ENCODE measurements at places on chromosomes 3 and 15.

DNA sequence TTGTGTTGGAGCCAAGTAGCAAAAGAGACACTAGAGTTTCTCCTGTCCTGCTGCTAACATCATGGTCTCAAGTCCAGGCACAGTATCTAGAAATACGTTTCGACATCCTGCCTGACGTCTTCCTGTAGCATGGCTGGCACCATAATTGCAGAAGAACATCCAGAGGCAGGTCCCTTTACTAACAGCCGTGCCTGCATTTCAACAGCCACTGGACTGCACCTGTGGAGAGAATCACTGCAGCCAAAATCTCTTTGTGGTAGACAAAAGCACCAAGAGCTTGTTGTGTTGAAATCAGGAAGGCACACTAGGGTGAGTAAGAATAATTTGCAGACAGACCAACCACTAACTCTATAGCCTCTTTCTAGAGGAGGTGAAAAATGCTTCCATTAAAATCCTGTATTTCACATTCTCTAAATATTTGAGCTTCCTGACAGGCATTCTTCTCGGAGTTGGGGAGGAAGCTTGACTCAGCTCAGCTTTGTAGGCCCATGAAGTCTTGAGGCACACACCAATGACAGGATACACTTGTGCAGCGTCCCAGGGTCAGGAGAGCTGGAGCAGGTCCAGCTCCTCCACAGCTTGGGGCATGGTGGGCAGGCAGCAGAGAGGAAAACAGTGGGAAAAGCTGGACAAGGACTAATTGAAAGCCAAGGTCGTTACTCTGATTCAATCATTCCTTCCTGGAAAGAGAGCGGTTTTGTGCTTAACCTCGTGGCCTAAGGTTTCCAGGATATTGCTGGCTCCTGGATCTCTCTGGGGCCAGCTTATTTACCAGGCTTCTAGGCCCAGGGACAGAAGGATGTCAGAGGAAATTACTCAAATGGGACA is 244.9 kb downstream of the FAM43A start:
- DNase-seq: no peak

DNA sequence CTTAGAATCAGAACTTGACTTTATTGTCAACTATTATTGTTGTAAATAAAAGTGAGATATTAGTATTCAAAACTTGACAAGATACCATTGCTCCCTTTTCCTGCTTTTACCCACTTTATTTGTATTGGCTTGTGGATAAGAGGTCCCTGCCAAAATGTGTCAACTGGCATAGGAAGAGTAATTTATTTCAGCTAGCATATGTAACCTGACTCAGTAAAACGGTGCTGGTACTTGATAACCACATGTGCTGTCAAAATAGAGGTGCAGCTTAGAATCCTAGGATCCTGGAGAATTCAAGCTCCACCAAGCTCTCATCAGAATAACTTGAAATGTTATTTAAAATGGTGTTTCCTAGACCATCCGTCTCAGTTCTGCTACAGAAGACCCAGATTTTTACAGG is 90.2 kb upstream of the TGFBR2 start:
- DNase-seq: no peak

DNA sequence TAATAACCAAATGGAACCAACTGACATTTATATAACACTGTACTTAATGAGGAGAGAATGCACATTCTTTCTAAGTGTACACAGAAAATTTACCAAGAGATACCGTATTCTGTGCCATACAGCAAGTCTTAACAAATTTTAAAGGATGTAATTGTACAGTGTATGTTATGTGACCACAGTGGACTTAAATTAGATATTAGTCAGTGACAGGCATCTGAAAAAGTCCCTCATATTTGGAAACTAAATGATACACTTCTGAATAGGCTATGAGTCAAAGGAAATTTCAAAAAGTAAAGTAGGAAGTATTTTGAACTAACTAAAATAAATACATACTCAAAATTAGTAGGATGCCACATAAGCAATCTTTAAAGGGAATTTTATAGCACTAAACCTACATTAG is 59.6 kb upstream of the P3H2 start:
- DNase-seq: no peak

DNA sequence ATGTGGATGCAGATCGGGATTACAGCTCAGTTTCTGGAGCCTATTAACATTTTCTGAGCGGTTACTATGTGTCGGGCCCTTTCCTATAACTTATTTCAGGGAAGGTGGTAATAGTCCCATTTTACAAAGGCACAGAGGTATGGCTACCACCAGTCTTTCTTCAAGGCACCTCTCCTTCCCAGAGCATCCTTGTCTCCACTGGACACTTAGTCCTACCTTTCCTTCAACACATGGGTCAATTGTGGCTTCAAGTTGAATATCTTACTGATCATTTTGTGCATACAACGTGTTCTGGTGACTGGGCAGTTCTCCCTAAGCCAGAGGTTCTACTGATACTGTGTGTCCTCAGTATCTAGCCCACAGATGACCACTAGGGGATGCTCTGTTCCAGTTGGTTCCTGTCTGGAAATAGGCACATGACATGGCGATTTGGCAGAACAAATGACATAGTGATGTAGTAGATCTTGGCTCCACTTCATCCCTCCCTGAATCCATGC is 60.7 kb upstream of the CMTM8 start:
- no peak for DNase-seq

- no peak for DNase-seq
Measured at GRCh38 chr3:78506061-78506460, 1261.7 kb downstream of the ROBO1 start.

- DNase-seq: no peak
Measured at GRCh38 chr15:67135494-67135893, 70.1 kb downstream of the SMAD3 start.

- DNase-seq: no peak
Measured at GRCh38 chr3:192408007-192408646, 319.2 kb downstream of the FGF12 start.

- DNase-seq: no peak
Measured at GRCh38 chr15:71136793-71137518, 21.7 kb downstream of the THSD4 start.

DNA sequence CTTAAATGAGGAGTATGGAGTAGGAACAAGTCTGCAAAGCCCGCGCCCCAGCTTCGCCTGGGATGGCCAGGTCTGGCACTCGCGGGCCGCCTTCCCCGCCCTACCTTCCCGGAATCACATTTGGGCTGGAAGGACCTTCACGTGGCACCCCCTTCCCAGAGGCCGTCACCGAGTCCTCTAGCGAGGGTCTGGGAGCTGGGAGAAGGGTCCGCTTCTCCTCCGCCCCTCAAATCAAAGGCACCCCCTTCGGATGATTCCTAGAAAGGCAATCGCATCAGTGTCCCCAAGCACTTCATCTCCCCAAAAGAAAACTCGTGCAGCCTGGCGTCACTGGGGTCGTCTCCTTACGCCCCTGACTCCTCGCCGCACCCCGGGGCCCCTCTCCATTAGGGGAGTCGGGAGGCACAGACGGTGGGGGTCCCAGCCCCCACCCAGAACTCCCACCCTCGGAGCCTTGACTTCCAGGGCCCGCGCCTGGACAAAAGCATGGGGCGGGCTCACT is 380 bp downstream of the MYLK start:
- DNase-seq: no peak

DNA sequence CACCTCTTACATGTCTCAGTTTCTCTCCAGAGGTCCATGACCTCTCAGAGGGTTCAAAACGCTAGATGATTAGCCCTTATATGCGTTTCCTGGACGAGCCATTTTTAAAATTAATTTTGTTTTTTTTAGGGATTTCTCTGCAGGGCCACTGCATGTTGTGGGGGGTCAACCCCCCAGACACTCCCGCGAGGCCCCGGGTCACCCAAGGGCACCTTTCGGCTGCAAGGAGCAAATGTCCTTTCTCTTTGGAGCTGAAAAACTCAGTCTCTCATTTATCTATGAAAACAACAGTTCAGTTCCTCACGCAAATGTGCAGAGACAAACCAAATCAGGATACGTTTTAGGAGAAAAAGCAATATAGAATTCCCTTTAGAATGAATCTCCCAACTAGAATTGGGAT is 944.3 kb upstream of the SEMA6D start:
- DNase-seq: no peak

Measured in stimulated activated CD8-positive, alpha-beta memory T cell treated with anti-CD3 and anti-CD28 coated beads, Interleukin-15, amount 100 ng/mL, for 24 hours (primary cell).